ENCODE measurements at places on chromosomes 6 and 20.

DNA sequence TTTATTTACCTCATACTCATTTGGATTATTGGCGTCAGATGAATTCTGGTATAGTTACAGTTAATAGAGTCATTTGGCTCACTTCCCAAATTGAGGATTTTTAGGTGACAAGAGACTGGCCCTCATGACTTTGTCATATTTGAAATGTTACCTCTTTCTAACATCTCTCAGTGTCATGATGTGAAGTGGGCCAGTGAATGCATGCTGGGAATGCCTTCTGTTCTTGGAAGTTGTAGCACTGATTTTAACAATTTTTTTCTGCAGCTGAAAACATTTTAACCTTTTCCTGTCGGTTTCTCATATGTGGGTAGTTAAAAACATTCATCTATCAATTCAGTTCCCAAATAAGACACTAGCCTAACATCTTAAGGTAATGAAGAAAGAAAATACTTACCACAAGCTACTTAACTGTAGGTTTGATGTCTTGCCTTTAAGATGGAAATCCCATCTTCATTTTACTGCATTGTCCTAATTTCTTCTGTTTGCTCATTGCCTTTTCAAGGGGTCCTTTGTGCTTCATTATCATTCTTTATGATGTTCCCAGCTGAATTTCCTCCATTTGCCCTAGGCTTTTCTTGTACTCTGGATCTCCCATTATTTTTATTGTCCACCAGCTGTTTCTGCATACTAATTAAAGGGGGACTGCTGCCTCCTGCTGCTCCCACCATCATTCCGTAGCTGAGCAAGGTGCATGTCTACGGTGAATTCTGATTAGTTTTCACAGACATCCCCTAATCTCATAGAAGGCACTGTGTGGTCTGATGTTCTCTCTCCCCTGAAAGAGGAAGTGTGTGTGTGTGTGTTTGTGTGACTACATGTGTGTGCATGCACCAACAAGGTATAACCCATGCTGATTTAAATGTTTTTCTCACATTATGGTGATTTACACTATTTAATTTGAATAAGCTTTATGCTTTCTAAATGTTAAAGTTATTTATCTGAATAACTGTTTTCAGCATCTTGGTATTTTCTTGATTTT is 109.5 kb downstream of the B3GAT2 start:
- no peak for DNase-seq

DNA sequence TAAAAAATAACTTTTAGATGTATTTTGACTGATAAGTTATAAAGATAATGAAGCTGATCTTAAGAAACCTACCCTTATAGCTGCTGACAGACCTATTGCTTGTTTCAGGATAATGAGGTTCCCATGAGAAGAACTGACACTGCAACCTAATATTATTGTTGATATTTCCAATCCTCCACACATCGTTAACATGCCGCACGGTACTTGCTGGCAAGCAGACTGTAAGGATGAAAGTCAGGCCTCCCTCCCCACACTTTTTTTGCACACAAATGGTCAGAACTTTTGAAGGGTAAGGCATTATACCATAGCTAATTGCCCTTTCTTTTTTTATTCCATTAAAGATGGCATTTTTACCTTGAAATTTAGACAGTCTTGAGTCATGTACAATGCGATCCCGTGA is 210.9 kb downstream of the UST start:
- no peak for DNase-seq

DNA sequence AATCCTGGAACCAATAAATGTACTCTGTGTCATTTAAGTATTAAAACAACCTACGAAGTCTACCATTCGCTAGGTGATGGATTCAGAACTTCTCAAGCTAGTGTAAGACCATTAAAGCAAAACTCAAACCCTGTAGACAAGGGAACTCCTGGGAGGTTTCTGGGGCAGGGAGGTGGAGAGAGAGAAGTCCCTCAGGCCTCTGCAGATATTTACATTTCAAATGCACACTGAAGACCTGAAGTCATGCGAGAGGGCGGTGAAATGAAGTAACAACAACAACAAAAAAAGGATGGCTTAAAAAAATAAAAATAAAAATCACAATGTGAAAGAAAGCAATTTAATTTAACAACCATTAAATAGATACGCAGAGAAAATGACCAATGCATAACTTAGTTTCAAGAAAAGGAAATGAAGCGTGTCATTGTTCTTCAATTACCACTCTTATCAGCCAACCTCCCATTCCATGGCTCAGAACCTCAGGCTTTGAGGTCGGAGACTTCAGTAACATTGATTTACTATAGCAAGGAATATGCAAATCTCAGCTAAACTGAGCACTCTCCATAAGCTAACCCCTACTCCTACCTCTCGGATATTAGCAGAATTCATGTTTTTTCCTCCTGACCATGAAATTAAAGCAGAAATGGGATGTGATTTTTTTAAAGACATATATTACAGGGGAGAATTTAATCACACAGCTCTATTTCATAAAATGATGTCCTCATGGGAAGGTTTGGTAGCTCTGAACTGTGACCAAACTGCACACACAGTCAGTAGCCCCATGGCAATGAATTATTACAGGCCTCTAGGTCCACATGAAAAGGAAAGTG is 140.6 kb downstream of the KIF16B start:
- DNase-seq, result no peak

GRCh38 chr6:33183071-33183683 is 9.1 kb downstream of the COL11A2 start:
- no peak for DNase-seq

GRCh38 chr6:43037197-43037596 is 15.8 kb downstream of the RRP36 start:
- DNase-seq, result no peak

DNA sequence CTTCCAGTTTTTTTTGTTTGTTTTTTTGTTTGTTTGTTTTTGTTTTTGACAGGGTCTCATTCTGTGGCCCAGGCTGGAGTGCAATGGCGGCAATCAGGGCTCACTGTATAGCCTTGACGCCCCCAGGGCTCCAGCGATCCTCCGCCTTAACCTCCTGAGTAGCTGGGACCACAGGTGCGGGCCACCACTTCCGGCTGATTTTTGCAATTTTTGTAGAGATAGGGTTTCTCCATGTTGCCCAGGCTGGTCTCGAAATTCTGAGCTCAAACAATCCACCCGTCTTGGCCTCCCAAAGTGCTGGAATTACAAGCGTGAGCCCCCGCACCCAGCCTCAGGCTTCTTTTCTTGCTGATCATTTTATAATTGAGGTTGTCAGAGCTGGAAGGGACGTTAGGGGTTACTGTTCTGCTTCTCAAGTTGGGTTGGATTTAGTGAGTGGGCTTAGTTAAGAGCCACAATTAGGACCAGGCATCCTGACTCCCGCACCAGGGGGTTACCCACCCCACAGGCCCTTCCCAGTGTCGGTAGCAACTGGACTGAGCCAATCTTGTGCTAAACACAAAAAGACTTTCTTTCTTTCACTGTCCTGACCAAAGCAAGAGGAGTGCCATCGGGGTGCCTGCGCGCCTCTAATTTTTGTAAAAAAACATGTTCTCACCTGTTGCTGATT is 13.1 kb upstream of the ZSCAN9 start:
- no peak for DNase-seq

GRCh38 chr20:31770243-31770642 is 31.2 kb downstream of the TPX2 start:
- DNase-seq, result no peak

GRCh38 chr20:49479785-49480184 is 2.7 kb downstream of the KCNB1 start:
- no peak for DNase-seq

DNA sequence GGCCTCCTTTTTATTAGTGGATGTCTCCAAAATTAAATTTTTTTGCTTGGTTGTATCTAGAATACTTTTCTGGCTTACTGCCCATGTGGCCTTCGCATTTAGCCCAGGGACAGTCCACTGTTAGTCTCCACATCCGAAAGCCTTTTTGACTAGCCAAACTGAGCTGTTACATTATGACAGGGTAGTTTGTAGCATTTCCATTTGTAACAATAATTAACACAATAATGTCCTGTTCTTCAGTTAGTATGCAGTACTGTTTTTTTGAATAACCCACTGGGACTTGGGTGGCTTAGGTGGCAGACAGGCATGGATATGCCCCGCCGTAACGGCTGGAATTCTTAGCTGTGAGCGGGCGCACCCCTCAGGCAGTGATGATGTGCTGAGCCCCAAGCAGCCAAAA is 12.7 kb upstream of the BTN3A2 start:
- no peak for DNase-seq

GRCh38 chr6:31497531-31498476 is at the start of gene MICB:
MICB (plus strand) TSS chr6:31498145; CDS start chr6:31498194, 49 bp downstream.
- DNase-seq, result peak; percentile 90

- DNase-seq, result no peak
Observed at GRCh38 chr6:161056451-161056850, 64.9 kb downstream of the MAP3K4 start.

DNA sequence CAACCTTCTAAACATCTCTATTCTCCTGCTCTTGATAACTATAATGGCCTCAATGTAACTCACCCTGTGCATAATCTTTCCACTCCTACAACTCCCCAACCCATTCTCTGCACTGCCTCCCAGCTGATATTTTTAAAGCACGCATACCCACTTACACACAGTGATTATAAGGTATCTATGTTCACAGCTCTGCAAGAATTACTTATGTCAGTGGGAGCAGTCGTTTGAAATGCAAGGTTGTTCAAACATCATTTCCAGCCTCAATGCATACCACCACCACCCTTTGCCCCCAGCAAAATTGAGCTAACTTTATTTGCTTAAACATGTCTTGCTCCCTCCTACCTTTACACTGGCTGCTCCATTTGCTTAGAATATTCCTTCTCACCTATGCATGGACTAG is 506.0 kb downstream of the RFPL4B start:
- DNase-seq, result no peak

- peak; percentile 49 for DNase-seq
Observed at GRCh38 chr6:152952045-152952444, 30.8 kb downstream of the FBXO5 start.

DNA sequence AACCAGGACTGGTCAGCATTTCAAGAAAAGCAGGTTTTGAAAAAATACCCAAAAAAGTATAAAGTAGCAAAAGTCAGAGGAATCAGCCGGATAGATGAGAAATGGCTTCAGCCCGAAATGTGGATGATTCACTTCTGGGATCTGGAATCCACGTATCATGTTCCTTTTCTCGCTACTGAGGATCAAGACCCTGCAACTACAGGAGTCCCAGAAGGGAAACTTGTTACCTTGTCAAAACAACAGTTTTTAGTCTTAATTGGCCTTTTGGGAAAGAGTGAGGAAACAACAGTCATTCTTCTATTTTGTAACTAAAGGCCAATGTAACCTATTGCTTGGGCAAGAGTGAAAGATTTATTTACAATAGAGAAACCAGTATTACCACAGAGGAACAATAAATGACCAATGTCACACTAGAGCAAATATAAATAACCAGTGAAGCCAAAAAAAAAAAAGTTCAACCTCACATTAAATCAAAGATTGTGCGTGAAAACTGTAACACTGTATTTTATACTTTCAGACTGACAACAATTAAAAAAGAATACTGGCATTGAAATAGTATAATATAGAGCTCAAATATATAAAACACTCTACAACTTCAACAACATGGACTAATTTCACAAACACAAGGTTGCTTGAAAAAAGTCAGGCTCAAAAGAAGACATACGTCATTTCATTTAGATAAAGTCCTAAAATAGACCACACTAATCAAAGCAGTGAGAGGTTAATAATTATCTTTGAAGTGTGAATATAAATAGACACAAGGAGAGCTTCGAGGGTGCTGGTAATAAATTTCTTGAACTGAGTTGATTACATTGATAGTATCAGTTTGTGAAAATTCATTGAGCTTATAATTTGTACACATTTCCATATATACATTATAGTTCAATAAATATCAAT is 116.2 kb downstream of the GFRAL start:
- no peak for DNase-seq

GRCh38 chr6:112501705-112502104 is 154.6 kb downstream of the RFPL4B start:
- DNase-seq, result no peak

DNA sequence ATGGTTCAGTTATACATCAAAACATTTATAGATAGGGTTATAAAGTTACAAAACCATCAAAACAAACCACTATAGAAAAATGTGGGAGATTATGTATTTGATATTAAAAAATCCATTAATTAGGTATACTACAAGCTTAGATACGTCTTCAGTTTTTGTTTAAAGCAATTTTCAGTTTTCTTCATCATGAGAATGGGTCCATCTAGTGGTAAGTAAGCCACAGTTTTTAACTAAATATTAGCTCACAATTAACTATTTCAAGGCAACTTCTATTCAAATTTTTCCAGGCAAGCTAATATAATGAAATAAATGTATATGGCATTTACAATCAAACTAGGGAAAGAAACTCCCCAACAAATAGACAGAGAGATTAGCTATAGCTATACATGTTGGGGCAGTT is 44.4 kb downstream of the RNGTT start:
- peak; percentile 24 for DNase-seq

GRCh38 chr6:112568066-112568465 is 220.9 kb downstream of the RFPL4B start:
- DNase-seq, result no peak

DNA sequence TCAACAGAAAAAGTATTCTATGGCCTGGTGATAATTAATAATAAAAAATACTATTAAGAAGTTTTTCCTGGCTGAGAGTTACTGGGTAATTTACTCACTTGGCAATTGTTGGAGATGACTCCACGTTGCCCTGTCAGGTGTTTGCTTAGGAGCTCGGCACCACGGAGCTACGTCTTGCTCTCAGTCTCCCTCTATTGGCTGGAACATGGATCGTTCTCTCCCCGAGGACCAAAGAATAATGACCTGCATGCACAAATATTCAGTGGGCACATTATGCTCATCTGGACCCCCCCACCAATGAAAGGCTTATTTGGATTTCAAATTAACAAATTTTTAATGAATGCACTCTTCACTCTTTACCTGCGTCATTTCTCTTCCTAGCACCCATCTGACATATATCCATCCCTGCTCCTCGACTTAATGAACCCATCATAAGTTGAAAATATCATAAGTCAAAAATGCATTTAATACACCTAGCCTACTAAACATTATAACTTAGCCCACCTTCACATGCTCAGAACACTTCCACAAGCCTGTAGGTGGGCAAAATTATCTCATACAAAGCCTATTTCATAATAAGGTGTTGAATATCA is 71.0 kb upstream of the CD83 start:
- DNase-seq, result peak; percentile 79

Measured in GM23248 (cell line).